ENCODE measurements at places on chromosomes 5 and 9.

DNA sequence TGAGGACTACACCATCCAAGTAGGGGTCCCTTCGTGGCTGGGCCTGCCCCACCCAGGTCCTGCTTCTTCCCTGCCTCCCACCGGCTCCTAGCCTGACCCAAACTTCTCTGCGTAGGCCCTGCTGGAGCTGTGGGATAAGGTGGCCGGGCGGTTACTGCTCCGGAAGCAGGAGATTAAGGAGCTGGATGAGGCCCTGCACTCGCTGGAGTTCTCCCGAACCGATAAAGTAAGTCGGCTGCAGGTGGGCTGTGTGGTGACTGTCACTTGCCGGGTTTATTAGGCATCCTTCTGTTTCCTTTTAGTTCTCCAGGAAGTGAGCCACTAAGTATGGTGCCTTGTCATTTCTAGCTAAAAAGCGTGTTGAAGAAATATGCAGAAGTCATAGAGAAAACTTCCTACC is 7.0 kb downstream of the CCDC180 start:
- DNase-seq = no peak

DNA sequence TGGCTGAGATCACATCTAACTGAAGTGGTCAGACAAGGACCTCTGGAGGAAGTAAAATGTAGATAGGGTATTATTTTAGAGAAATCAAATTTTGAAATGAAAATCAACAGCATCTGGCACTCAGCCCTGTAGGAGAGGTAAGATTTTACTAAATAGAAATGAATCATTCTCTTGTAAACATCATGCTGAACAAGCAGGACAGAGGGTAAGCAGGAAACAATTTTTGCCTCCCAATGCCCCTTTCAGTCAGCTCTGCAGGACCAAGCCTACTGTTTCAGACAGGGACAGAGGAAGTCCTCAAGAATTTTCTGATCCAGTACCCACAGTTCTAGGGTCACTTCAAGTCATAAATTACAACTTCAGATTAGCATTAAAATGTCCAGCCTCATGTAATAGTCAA is 190.1 kb downstream of the ESM1 start:
- no peak for DNase-seq

GRCh38 chr5:64301566-64301965 is 135.9 kb downstream of the RNF180 start:
- DNase-seq = no peak

DNA sequence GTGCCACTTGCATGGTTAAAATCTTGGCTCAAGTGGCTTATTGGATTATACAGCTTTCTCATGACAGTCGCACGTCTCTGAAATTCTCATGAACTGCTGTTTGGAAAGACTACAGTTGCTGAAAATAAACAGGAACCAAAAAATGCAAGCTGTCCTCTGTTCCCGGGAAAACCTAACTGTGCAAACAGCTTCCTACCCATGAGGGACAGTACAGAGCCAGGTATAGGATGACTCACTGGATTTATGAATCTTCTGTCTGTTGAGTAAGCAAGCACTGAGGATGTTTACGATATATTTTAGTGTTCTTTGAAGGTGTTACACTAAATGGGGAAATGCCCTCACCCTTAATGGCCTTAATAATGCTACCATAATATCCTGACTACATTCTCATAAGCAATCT is 380.3 kb upstream of the TNC start:
- DNase-seq = no peak

All from hematopoietic multipotent progenitor cell treated with erythropoietin and hydrocortisone succinate and interleukin-3 and kit ligand, for 15 days (in vitro differentiated cells).